MCF 10A (cell line): ENCODE measurements at places on chromosomes 3 and 15. TPM values are rescaled to one million over a fixed set of nuclear protein-coding genes. Genes with fewer than 3 reads are reported as not detected.

- no peak for DNase-seq
Measured at GRCh38 chr3:182940266-182940808, 40.0 kb downstream of the DCUN1D1 start.

- no peak for DNase-seq
Measured at GRCh38 chr15:25690673-25691543, 172.2 kb downstream of the ATP10A start.

GRCh38 chr3:152258448-152259393 lies 10.0 kb upstream of the MBNL1 start:
- DNase-seq = peak; percentile 98

The GOLGA8O gene
- total RNA-seq = 0.76 and 2.6 TPM in 2 replicates

The MESP2 gene
- not detected in 2 replicates for total RNA-seq

The TYRO3 gene
- 9.7 and 12.3 TPM in 2 replicates for total RNA-seq

GRCh38 chr15:43376017-43376705 lies 5.3 kb downstream of the TUBGCP4 start:
- DNase-seq = peak; percentile 47

The GOLGA6B gene
- total RNA-seq = not detected in 2 replicates

DNA sequence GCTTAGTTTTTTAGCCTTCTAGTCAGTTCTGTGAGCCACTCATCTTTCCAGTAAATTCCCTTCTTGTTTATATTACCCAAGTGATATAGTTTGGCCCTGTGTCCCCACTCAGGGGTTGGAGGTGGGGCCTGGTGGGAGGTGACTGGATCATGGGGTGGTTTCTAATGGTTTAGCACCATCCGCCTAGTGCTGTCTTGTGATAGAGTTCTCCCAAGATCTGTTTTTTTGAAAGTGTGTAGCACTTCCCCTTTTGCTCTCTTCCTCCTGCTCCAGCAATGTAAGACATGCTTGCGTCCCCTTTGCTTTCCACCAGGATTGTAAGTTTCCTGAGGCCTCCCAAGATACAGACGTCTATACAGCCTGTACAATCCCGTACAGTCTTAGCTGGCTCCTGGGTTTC lies 53.7 kb upstream of the INO80 start:
- no peak for DNase-seq

- no peak for DNase-seq
Measured at GRCh38 chr15:47422881-47423665, 294.2 kb upstream of the SEMA6D start.

DNA sequence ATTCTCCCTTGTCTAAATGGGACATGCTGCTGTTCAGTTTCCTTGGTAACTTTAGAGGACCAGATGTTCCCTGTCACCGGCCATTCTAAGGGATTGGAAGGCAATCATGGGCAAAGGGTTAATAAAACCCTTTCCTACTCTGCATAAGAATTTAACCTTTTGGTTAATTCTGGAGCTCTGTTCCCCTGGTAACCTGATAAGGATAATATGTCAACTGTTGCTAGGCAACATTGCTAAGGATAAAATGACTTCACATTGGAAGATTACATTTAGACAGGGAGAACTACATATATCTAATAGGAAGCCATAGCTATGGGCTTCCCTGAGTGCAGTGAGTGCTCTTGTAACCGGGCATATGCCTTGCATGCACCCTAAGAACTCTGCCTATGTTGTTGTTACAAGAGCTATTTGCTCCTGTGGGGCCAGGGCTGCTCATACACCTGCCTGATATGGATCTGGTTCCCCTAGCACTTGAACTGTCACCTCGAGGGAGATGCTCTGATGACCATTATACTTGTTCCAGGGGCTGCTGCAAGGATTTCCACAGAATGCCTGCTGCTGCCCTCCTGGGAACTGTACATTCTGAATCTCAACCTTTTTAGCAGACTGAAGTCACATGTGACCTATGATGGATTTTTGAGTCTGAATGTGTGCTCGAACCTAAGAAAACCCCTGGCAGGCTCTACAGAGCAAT lies 326.3 kb upstream of the PDZRN3 start:
- no peak for DNase-seq

DNA sequence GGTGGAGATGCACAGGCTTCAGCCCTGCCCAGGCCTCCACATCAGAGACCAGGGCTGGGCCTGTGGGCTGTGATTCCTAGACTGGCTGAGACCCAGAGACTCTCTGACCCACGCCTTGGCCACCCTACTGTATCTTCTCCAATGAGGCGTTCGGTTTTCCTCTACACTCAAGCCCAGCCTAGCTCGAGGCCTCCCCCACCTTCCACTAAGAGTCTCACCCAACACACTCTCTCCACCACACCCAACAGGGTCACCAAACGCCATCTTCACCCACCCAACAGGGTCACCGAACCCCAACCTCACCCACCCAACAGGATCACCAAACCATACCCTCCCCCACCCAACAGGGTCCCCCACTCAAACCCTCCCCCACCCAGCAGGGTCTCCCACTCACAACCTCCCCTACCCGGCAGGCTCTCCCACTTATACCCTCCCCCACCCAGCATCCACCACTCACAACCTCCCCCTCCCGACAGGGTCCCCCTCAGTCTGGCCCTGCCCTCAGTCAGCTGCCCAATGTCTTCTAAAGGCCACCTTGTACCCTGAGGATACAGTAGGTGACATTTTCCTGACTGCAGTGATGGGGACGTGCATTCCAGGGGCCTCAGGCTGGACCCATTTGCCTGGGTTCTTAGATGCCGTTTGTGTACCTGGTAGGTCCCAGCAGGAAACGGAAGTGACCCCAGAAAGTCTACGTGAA lies 20.4 kb downstream of the CFAP100 start:
- DNase-seq = no peak

DNA sequence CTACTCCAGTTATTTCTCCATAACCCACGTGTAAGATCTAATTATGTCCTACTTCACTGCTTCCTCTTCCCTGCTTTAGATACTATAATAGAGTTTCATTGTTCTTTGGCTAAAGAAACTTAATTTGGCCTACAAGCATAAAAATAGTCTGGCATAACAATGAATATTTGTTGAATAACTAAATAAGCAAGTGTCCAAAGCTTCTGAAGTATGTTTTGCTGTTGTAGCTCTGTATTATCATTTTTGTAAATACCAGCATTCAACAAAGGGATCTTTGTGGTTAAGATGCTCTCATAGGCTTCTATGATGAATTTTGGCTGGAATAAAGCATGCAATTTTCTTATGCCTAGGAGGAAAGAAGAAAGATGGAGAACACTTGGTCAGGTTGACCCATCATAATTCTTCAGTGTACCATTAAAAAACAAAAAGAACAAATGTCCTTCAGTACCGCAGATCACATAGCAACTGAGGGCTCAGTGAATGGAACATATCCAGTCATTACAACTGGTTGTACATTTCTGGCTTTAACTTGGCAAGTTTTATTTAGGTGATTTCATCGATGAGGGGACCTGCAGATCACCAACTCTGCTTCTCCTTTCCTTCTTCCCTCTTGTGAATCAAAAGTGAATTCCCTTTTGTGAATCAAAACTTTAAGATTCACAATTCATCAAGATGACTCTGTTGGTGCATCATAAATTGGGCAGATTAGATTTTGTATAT lies 465.9 kb upstream of the TGFBR2 start:
- DNase-seq = no peak

DNA sequence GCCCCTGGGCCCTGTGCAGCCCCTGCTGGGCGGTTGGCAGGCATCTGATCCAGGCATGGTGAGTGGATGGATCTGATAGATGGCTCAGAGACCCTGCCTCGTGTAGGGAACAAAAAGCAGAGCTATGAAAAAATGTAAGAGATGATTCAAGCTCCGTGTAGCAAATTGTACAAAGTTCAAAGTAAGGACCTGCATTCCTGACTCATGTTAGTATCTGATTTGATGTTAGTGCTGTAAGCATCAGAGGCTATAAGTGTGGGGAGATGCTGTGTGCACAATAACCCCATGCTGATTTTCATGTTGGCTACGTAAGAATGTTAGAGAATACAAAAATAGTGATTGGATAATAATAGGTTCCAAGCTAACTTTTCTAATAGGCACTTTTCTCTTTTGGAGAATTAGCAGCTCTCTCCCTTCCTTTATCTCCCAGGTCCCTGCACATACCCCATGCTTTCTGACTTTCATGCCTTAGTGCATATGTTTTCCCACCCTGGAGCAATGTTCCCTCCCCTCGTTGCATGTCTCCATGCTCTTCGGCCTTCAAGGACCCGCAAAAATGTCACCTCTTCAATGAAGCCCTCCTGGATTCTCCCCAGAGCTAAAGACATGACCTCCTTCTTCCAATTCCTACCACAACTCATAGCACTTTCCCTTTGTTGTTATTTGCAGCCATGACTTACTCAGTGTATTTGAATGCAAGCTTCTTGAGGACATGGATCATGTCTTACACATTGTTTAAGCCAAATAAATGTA lies 1.6 kb downstream of the CCR9 start:
- no peak for DNase-seq

- DNase-seq = no peak
Measured at GRCh38 chr3:170164717-170165116, 16.8 kb downstream of the PHC3 start.

DNA sequence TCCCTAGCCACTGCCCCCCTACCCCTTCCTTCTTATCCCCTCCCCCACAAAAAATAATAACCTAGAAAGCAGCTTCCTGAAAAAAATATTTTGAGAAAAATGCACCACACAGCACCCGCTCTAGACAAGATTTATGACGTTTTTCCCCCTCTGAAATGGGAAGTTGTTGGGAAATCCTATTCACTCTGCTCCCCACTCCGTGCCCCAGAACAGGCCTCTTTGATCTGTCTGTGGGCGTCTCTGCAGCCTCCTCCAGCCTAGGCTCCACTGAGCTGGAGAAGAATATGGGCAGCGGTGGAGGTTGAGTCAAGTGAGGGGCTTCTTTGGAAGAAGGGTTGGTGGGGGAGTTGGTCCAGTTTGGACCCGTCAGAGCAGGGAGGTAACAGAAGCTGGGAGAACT lies 28.5 kb upstream of the POLG start:
- DNase-seq = no peak

DNA sequence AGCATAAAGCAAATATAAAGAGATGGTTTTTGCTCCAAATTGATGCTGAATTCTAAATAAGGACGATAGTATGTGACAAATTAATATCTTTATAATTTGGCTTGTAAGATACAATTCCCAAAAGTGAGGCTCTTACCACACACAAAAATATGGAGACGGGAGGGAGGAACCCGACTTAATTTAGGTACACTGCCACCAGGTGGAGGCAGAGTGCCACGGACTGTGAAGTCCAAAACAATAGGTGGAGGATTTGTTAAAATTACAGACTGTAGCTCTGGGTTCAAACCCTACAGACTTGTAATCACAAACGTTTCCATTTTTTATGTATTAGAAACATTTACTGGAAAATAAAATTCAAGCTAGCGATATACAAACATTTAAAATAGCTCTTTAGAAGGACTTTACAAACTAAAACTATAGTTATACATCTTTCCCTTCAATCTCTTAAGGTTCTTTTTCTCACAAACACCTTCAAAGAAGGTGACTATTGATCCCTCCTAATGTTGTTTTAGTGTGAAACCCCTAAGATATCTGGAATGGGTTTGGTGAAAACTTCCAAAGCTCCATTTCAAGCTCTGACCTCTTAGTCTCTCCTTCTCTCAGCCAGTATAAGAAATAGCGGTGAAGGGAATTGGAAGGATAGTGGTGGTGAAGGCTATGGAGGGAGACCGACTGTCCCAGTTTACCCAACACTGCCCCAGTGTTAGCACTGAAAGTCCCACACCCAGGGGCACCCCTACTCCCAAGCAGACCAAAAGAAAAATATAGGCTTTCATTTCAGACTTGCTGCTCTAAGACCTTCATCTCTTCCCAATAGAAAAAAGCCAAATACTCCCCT lies 89.7 kb downstream of the AQP9 start:
- peak; percentile 85 for DNase-seq

The TRAT1 gene
- total RNA-seq = not detected in 2 replicates

DNA sequence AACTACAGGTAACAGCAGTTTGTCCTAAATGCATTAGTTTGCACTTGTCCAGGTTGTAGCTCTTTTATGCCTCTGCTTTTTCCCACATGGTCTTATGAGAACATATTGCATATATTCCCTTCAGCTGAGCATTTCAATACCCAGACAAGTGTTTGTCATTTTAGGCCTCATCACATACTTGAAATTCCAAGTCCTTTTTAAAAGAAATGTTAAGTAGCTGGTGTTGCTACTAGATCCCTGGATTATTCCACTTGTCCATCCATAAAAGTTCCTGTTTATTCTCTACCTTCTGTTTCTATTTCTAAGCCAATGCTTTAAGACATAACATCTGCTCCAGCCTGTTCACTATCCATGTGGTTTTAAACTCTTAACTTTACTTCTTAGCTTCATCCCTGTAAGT lies 128.4 kb downstream of the NECTIN3 start:
- no peak for DNase-seq

GRCh38 chr3:37481982-37482381 lies 307.6 kb upstream of the LRRFIP2 start:
- DNase-seq = no peak

The LSMEM2 gene
- total RNA-seq = 0.20 TPM in 1 of 2 replicates, not detected in the other

GRCh38 chr3:110966966-110967663 lies 104.5 kb upstream of the NECTIN3 start:
- DNase-seq = no peak

The DENND4A gene
- 16.9 and 18.1 TPM in 2 replicates for total RNA-seq

The CD80 gene
- not detected in 2 replicates for total RNA-seq

The FGF7 gene
- total RNA-seq = 0.05 and 0.21 TPM in 2 replicates

The CCDC14 gene
- 23.8 and 31.1 TPM in 2 replicates for total RNA-seq

DNA sequence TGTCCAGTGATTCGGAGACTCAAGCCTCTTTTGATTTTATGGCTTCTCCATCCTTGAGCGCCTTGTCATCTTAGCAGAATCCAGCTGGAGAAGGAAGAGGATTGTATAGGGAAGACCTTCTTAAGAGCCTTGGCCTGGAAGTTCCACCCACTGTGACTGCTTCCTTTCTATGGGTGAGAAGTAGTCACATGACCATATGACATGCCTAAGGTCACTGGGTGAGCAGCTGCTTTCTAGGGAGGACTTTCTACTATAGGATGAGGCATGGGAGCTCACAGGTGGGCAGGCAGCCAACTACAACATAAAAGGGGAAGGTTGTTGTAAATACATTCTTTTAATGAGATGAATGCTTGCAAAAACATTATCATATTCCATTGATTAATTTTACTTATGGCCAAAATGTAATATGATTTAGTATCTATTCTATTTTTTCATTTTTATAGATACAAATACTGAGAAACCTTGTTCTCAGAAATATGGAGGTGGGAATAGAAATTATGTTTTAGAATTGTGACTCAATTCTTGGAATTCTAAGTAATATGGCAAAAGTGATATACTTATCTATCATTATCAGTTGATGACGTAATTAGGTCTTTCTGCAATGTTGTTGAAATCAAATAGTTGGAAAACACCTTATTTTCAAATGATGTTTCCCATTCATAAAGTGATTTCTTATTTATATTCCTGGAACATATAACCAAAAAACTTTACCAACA lies 53.6 kb upstream of the MINAR1 start:
- no peak for DNase-seq

The CCDC9B gene
- 36.0 and 45.3 TPM in 2 replicates for total RNA-seq

- peak; percentile 61 for DNase-seq
Measured at GRCh38 chr15:69390575-69390974, 23.6 kb upstream of the KIF23 start.

GRCh38 chr3:42535981-42536784 lies 33.7 kb downstream of the VIPR1 start:
- peak; percentile 62 for DNase-seq

The TRAK1 gene
- total RNA-seq = 32.8 and 33.2 TPM in 2 replicates

- no peak for DNase-seq
Measured at GRCh38 chr15:75641603-75642002, 1.6 kb upstream of the IMP3 start.
